ENCODE measurements at places on chromosomes 16 and 17.

- no peak for DNase-seq
Measured at GRCh38 chr16:27232061-27232900, 29.0 kb downstream of the KDM8 start.

DNA sequence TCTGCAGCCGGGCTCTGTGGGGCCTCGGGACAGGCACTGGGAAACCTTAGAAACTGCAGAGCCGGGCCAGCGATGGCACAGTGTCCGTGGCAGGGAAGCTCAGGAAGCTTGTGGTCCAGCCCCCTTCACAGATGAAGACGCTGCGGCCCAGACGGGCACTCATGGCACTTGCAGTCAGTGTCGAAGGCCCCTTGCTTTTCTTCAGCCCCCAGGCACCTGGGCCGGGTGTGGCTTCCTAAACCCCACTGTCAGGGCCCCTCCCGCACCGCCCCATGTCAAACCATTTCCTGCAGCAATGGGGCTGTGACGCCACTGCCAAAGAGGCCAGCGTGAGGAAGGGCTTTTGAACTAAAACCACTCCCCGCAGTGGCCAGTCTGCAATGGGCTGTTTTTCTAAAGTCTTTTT lies 164.0 kb downstream of the LAT start:
- DNase-seq = no peak

DNA sequence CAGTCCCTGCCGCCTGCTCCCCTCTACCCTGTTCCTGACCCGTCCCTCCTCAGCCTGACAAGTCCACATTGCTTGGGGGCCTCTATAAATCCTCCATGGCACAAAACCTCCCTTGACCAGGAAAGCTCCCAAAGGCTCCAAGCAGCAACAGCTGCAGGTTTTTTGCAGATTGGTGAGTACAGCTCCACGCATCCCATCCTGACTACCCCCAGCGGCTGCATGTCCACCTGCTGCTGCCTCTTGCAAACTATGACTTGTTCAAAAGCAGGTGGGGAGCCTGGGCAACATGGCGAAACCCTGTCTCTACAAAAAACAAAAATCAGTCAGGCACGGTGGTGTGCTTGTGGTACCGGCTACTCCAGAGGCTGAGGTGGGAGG lies 122.8 kb downstream of the ANKRD11 start:
- DNase-seq = no peak

DNA sequence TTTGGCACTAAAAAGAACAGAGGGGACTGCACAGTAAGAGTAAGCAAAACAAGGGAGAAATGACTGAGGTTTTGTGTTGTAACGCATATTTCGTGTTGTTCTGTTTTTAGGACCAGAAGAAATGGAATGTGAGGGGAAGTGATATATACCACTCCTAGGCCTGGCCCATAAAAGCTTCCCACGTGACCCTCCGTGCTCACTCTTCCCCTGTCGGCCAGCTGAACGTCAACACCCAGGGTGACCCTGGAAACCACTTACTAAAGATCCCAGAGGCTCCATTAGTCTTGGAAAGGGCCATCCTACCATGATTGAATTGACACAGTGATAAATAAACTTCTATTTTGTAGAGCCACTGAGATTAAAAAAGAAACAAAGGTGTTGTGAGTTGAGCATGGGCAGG lies 79.8 kb downstream of the HELZ start:
- no peak for DNase-seq

DNA sequence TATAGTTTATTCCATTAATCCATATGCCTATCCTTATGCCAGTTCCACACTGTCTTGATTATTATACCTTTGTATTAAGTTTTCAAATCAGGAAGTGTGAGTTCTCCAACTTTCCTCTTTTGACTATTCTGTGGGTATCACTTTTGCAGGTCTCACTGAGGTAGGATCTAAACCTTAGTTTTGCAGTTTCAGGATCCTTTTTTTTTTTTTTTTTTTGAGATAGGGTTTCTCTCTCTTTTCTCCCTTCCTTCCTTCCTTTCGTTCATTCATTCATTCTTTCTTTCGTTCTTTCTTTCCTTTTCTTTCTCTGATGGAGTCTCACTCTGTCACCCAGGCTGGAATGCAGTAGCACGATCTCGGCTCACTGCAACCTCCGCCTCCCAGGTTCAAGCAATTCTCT lies 71.6 kb downstream of the CHD9 start:
- DNase-seq = no peak

DNA sequence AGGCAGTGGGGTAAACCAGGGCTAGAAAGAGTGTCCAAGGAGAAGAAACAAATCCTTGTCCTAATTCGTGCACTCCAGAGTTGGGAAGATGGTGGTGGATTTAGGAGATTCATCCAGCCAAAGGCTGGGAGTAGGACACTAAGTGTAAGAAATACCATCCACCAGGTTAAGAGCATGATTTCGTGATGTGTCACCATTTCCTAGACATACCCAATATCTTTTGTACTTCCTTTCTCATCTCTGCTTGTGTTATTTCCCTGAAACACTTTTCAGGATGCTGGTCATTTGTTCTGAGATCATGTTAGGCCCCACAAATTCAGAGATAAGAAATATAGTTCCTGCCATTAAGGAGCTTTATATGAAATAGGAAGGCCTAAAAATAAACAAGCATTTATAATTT lies 106.3 kb upstream of the HLF start:
- DNase-seq = no peak

All from NCI-H2029 treated with DMSO at 0.1 percent for 48 hours (cell line).